ENCODE measurements at places on chromosomes 11 and 22. TPM values are rescaled to one million over a fixed set of nuclear protein-coding genes. Genes with fewer than 3 reads are reported as not detected.

Gene SPA17
- total RNA-seq, result 10.3 TPM

Gene RASSF10
- not detected for total RNA-seq

Gene C22orf31
- 0.14 TPM for total RNA-seq

Gene FKBP2
- total RNA-seq, result 97.4 TPM

Gene PARVG
- not detected for total RNA-seq

Gene SLC25A45
- total RNA-seq, result 1.6 TPM

Gene TUB
- total RNA-seq, result 15.2 TPM

Gene IGLL1
- total RNA-seq, result not detected

Gene GRM5
- under 0.01 TPM for total RNA-seq

Gene SLC22A6
- not detected for total RNA-seq

Data from smooth muscle cell of bladder (primary cell).